ENCODE measurements at places on chromosomes 16 and 17.

- no peak for DNase-seq
Observed at GRCh38 chr16:79897104-79897452, 296.5 kb upstream of the MAF start.

- no peak for DNase-seq
Observed at GRCh38 chr17:32931686-32932085, 3.7 kb downstream of the TMEM98 start.

DNA sequence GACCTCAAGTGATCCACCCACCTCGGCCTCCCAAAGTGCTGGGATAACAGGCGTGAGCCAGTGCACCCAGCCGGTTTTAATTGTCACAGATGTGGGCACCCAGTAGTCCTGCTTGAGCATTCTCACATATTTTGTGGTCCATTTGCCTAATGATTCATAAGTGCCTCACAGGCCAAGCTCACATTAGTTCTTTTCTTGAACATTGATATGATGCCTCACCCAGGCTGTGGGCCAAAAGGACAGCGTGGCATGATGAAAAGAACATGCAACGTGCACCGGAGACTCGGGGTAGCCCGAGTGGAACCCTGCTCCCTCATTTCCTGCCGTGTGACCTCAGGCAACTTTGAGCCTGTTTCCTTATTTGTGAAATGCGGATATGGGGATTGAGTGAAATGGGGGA, 181.9 kb downstream of the SNX29 start:
- no peak for DNase-seq

DNA sequence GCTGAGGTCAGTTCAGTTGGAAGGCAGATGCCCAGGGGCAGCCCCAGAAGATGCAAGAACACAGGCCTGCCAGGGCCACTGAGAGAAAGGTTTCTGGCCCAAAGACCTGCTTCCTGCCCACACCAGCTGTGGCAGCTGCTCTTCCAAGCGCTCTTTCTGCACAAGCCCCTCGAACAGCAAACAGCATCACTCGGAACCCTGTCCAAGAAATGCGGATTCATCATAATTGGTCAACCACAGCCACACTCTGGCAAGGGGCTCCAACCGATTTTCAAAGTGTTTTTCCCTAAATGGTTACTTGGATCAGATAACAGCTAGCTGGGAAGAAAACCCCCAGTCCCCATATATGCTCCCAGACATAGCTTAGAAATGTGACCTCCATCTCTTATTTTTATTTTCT, 71.1 kb upstream of the DNAH17 start:
- no peak for DNase-seq

GRCh38 chr17:357644-358043, 5.0 kb upstream of the RPH3AL start:
- DNase-seq: no peak

DNA sequence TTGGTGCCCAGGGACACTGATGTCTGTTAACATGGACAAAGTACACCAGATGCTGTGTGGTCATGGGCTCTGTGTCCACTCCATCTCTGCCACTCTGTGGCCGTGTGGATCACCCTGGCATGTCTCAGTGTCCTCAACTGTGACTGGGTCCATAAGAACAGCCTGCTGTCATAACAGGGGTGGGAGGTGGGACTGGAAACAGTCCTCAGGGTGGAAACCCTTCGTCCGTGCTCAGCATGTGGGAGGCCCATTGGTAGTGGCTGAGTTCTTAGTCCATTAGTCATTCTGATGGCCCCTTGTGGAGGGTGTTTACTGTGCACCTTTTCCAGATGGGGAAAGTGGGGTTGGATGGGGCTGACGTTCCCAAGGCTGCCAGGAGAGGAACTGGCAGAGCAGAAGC, 12.8 kb downstream of the FLYWCH2 start:
- no peak for DNase-seq

GRCh38 chr17:69788957-69789356, 286.1 kb upstream of the KCNJ16 start:
- no peak for DNase-seq

DNA sequence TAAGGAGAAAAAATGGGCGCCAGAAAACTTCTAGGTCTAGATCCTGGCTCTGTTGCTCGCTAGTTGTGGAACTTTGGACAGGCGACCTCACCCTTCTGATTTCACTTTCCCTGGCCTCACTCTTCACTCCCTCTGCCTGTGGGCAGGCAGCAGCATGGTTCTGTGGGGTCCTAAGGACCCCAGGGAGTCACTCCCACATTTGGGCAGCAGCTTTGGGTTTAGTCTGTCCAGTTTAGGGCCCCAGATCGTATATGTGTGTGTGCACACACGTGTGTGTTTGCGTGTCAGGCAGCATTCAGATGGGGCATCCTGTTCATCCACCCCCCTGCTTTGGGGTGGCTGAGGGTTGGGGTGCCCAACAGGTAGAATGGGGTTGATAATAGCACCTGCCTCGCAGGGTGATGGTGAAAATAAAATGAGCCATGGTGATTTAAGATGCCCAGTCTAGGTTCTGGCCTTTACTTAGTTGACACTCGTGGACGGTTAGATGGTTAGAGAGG, 102.2 kb downstream of the RAB11FIP4 start:
- no peak for DNase-seq

GRCh38 chr17:38616361-38616760, 10.6 kb upstream of the SRCIN1 start:
- DNase-seq: no peak

- no peak for DNase-seq
Observed at GRCh38 chr16:22063888-22064467, 28.4 kb upstream of the VWA3A start.

- DNase-seq: no peak
Observed at GRCh38 chr17:16818821-16819683, 129.0 kb downstream of the CCDC144A start.

DNA sequence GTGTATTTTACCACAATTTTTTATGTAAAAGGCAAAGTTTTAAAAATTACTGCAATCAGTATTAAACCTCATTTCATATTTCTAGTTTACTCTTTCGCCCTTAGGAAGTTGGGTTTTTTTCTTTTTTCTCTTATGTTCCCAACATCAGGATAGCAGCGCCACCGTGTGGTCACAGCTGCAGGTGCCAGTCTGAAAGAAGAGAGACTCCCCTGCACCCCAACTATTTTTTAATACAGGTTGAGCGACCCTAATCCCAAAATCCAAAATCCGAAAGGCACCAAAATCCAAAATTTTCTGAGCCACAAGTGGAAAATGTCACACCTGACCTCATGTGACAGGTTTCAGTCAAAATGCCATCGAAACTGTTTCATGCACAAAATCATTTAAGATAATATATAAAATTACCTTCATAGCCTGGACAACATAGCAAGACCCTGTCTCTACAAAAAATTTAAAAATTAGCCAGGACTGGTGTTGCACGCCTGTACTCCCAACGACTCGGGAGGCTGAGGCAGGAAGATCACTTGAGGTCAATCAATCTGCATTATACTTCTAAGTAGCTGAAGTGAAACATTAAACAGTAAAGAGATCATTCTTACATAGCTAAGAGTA, 21.8 kb upstream of the ASGR2 start:
- DNase-seq: peak; percentile 68

- no peak for DNase-seq
Observed at GRCh38 chr16:67248401-67249177, at the start of gene SLC9A5. TSS of gene SLC9A5 (plus strand) at chr16:67248979. CDS start at chr16:67249015, 36 bp downstream.

DNA sequence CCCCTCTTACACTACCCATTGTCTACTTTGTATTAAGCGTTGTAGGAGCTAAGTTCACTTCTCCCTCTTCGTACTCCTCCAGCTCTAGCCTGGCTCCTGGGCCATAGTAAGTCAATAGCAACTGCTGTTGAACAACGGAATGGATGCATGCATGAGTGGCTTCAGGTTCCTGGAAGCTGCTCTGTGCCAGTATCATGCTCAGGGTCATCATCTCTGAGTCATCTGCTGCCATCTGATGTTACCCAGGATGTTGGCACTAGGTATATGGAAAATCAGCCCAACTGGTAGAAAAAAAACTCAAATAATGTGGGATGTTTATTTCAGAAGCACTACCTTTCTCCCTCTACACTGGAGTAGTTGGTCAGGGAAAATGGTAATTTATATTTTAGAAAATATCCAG, 536.8 kb downstream of the NPIPA7 start:
- DNase-seq: no peak

- DNase-seq: no peak
Observed at GRCh38 chr17:49520386-49521087, 25.4 kb downstream of the NGFR start.

- DNase-seq: no peak
Observed at GRCh38 chr16:22264786-22265185, 32.4 kb upstream of the POLR3E start.

DNA sequence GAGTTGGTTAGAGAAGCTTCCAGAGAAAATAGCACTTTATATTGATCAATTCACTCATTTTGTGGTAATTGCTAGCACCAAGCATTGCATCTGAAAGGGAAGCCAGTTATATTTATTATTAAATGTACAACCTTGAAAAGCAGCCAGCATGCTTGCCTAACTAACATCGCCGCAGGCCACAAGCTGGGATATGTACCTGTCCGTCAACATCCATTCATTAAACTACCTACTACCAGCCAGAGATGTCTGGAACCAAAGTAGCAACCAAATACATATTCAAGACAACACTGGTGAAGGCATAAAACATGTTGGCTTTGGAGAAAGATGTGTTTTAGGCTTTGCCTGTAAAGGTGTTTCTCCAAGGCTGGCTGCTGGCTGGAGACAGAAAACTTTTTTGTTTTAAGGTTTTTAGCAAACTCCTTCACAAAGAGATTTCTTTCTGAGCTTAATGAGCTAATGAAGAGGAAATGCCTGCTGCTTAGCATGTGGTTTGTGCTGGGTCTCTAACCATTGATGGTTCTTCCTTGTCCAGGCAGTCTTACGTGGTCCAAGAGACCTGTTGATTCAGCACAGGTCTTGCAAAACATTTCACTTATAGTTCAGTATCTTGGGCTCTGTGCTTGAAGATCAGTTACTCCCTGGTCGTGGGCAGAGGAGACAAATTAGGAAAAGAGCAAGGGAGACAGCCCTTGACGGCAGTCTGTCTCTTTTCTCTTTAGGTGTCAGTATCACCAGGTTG, 3.1 kb downstream of the ITPRIPL2 start:
- no peak for DNase-seq

DNA sequence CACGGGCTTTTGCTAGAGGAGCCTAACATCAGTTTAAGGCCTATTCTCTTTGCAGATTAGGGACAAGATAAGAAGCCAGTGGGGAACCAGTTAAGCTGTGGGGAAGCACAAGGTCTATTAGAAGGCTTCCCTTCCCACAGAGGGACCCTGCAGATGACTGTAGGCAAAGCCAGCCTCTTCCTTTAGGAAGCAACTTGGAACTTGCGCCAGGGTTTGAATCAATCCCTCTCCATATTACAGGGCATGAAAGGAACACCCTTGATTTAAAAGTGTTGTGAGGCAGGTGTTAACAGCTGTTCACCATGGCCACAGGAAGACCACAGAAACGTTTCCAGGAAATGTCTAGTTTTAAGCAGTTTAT, 77.3 kb downstream of the RPTOR start:
- no peak for DNase-seq

DNA sequence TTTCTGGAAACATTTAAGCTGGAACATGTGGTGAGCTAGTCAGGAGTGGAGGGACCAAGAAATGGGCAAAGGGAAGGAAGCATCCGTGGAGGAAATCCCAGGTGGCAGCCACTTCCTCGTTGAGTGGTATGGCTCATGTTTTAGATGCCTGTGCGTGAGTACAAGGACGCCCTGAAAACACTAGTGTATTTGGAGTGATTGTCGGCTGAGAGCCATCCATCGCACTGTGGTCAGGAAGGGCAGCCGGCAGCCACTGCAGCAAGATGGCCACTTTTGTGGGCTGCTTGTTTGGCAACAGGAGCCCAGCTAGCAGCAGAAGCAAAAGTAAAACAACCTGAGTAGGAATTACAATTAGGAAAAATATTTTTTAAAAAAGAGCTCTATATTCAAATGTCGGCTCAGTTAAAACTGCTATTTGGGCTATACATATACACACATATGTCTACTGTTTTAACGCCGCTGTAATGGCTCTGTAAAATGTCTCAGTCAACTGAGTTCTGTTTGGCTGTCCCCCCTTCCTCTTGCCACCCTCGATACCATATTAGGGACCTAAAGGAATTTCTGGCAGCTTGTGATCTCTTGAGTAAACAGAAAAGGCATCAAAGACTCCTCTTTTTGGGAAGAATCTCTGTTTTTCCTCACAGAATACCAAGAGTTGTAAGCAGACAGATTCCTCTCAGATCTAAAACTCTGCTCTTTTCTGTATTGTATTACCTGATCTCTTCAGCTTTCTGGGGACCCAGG, 39.2 kb downstream of the BRD7 start:
- no peak for DNase-seq

DNA sequence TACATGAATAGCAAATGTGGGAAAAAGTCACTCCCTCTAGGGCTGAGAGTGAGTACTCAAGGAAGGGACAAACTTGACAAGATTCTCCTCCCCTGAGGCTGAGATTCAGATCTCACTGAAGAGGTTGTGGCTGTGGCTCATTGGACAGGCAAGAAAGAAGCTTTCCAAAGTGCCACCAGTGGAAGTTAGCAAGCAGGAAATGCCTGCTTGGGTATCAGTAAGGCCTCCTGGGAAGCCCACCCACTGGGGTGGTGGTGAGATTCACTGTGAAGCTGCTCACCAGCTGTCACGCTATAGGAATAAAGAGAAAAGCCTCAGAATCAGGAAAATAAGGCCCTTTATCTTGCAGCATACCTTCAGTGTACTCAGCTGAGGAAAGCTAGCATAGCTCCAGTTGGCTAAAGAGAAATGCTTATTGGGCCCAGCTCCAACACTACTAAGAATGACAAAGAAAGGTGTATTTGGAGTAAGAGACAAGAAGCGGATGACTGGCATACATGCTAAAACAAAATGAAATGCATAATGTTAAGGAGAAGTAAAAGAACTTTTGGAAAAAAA, 274.4 kb upstream of the TOM1L1 start:
- DNase-seq: no peak

- no peak for DNase-seq
Observed at GRCh38 chr17:41518031-41518430, 659 bp downstream of the KRT15 start.

DNA sequence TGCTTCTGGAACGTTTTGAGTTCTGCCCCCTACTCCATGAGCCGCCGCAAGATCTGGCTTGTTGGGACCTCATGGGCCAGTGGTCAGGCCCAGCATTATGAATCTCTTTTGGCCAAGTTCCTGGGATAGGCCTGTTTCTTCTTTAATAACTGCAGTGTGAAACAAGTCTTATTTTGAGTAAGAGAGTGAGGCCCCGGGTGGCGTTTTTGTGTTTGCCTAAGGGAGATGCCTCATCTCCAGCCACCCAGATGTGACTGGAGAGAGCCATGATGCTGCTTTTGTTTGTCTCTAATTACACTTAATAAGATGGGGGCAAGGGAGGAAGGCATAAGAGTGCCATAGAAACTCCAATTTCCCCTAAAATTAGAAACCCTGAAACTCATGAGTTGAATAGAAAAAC, 39.8 kb downstream of the KSR1 start:
- no peak for DNase-seq

- DNase-seq: no peak
Observed at GRCh38 chr16:47565454-47565853, 104.3 kb downstream of the PHKB start.

Data from activated CD4-positive, alpha-beta T cell treated with anti-CD3 and anti-CD28 coated beads, Interleukin-2, amount 50 U/mL, for 24 hours (primary cell).